NCI-H187 treated with DMSO at 0.1 percent for 48 hours (cell line): ENCODE measurements at places on chromosomes 6 and 20.

DNA sequence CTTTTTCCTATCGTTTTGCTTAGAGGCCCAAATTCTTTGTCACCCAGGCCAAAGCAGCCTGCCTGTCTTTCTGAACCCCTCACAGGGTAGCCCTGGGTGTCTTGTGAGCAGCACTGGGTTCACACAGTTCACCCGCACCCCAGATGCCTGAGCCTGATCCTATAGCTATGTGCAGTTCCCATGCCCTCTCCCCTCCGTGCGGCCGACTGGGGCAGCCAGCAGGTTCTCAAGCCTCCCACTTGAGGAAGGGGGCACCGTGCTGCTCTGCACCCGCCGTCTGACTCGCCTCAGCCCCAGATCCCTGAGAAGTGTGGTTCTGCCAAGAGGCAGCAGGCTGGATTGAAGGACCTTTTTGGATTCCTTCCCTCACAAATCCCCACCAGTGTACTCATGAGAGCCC is 89.0 kb downstream of the PSMB1 start:
- no peak for DNase-seq

DNA sequence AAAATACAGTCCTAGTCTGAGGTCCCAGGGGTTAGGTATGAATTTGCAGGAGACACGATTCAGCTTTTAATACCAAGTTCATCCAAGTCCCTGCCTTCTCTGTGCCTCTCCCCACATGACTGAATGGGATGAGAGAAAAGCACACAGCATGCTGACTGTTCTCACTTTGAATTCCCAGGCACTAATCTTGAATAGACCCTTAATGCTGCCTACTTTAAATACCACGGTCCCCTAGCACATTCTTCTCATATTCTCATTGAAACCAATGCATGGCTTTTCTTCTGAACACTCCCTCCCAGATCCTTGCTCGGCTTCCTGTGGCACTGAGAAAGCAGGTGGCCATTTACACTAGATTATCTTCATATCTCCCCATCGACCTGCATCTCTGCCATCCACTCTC is 30.1 kb upstream of the SCAF8 start:
- no peak for DNase-seq

DNA sequence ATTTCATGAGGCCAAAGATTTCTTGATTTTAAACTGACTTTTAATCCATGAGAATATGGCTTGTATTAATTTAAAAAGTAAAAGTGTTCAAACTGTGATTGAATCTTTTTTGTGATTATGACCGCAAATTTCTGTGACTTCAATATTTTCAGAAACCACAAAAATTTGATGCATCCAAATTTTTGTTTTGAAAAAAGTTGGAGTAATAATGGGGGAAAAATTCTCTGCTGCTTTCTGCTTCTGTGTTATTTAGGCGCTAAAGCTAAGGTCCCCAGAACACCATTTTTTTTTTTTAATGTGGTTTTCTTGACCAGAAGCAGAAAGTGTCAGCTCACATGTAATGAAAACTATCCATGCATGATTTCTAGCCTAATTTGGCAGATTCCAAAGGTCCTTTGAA is 65.3 kb downstream of the GRIK2 start:
- no peak for DNase-seq

DNA sequence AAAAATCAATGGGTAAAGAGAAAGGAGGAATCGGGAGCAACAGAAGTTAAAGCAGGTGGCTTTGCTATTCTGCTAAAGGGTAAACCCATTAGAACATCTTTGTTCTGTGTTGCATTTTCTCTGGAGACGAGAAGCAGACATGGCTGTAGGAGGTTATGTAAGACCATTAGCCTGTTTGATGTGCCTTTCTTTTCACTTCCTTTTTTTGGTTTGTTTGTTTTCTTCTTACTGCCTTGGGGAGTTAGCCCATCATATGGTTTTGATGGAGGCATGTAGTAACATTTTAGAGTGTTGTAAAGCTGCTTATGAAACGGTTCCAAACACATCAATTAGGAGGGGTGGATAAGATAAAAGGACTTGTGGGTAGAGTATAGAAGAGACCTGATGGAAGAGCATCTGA is 131.0 kb downstream of the DOK5 start:
- no peak for DNase-seq

DNA sequence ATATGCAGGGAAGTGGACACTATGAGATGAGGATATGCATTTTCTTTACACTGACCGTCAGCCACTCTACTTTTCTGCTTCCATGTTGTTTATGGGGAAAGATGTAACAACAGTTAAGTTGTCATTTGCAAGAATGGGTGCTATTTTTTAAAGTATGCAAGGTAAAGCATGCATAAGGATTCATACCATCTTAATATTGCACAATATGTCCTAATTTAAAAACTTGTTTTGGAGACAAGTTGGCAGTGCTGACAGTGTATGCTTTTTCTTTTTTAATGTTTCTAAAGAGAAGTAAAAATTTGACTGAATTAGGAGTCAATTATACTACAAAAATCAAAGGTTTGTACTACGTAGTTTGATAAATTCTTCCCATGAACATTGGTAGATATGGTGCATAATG is 435.4 kb downstream of the MMUT start:
- no peak for DNase-seq

GRCh38 chr20:23874747-23875146 is 4.8 kb downstream of the CST5 start:
- no peak for DNase-seq

- no peak for DNase-seq
Measured at GRCh38 chr6:107592806-107593205, 102.9 kb downstream of the SOBP start.
